Activated T-cell treated with anti-CD3 and anti-CD28 coated beads, Interleukin-2, amount 50 U/mL, for 4 hours (primary cell): ENCODE measurements at places on chromosomes 7 and 10. TPM values are rescaled to one million over a fixed set of nuclear protein-coding genes. Genes with fewer than 3 reads are reported as not detected.

RPP30 gene
- total RNA-seq, result 97.4 TPM

MLLT10 gene
- total RNA-seq, result 29.4 TPM

GPRIN2 gene
- not detected for total RNA-seq

PIK3CG gene
- total RNA-seq, result 12.7 TPM

TAS2R5 gene
- total RNA-seq, result 0.20 TPM

COL26A1 gene
- total RNA-seq, result not detected

GRCh38 chr7:8177109-8177933, 84.6 kb downstream of the ICA1 start:
- no peak for DNase-seq

GRCh38 chr10:131822692-131823245, 78.0 kb upstream of the PPP2R2D start:
- no peak for DNase-seq

- no peak for DNase-seq
These were observed 7.2 kb upstream of the C1GALT1 start for GRCh38 chr7:7175075-7175695.

GRCh38 chr7:24442170-24442777, 131.0 kb upstream of the PALS2 start:
- DNase-seq, result no peak

DNA sequence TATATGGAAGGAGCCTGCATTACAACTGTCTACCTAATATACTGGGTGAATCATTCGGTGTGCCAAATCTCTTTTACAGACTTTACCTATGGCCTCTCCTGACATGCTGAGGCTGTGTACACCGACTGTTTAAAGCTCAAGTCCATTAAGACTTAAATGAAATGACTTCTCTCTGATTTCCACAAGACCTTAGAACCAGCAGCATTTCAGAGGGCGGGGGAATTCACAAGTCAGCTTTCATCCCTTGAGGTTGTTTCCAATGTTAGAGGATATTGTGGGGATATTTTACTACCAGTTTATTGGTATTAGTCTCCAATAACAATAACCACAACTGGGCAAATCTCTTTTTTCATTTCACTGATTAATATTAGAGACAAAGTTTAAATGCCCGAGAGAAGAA, 87.1 kb upstream of the IKZF1 start:
- no peak for DNase-seq

- no peak for DNase-seq
These were observed 23.9 kb upstream of the MPP7 start for GRCh38 chr10:28326516-28327490.

GRCh38 chr10:50390302-50390701, 139.0 kb upstream of the ASAH2 start:
- DNase-seq, result no peak

- no peak for DNase-seq
These were observed 42.3 kb downstream of the CPEB3 start for GRCh38 chr10:92248566-92248965.

- DNase-seq, result no peak
These were observed 107.4 kb upstream of the KLF14 start for GRCh38 chr7:130841416-130841815.

DNA sequence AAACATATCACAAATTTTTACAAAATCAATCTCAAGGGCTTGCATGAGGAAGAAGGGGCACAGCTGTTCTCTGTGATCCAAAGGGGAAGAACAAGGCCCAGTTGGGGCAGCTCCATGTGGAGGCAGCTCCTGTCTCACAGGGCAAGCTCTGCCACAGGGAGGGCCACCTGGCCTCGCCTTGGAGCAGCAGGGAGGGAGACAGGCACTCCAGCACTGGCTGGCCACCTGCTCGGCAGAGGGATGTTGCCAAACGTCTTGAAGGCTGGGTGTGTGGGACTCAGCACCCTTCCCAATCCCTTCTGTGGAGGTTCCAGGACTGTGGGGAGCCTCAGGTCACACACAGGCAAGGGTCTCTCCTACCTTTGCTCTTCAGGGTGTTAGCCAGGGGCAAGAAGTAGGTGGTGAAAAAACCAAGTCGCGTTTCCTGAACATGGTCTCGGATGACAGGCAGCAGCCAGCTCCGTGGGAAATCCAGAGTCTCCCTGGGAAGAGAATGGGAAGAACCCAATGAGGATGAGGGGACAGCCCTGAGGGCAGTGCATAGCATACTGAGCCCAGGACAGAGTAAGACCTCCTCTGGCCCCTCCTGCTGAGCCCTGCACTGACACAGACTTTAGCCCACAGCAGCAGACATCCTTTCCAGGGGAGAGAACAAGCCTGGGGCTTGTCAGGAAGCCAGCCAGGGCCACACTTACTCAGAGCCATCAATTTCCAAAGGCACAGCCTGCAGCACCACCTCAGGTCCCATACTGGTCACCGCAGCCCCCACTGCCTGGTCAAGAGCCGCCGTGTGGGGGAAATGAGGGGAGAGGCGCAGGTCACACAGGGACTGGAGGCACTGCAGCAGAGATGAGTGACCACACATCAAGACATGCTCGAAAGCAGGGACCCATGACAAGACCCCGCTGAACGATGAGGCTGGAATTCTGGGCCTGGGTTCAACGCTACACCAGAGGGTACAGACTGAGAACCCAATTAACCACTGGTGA, 21.9 kb downstream of the RRP12 start:
- no peak for DNase-seq

DNA sequence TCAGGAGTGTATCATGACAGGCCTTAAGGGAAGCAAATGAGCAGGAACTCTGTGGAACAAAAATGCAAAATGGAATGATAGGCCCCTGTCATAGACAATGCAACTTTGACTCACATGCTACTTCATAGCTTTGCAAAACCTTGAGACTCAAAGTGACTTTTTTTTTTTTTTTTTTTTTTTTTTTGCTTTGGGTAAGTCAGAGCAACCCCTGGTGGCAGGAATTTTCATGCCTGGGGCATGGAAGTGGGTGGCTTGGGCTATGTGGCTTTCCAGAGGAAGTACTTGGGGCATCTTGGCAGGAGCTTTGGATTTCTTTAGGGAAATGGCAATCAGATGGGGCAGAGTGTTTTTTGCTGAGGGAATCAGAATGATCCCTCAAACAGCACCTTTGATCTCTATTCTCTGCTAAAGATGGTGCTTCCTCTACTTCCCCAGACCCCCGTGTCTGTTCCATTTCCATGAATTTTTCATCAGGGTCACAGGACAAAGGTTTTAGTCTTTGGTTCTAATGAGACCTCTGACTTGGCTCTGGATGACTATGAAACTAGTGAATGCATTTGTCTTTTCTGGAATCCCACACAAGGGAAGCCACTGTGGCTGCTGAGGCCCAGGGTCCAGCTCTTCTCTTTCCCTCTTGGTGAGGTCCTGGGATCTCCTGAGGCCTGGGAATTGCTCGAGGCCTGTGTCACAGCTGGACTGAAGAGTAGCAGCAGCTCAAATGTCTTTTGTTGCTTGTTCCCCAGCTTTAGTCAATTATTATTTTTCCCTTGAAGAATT, 62.8 kb downstream of the TACC2 start:
- DNase-seq, result no peak

DNA sequence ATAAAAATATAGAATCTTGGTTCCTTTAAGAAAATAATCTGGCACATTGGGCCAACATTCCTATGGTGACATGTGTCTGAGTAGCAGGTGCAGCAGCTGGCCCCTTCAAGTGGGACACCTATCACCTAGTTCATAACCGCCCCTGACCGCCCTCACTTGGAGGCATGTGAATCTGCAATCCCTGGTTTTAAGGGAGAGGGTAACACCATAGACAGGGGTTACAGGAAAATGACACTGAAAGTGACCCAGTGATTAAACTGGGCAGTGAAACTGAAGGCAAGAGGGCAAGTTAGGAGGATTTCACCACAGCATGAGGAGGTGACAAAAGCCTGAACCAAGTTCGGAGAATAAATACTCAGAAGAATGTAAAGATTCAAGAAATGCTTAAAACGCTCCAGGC, 1.1 kb downstream of the RSU1 start:
- DNase-seq, result no peak

DNA sequence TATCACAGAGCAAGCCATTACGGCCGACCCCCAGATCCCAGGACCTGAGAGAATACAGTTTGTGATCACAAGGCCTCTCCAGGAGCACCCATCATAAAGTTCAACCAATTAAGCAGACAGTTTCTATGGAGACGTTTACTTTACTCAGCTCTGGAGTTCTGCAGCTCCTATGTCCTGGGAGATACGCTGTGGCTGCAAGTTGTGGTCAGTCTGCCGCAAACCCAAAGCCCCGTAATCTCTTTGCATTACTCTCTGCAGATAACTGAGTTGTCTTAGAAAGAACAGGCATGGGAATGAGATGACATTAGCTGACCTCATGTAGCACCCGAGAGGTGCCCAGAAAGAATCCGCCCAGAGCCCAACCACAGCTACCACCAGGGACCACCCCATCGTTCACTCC, 305.1 kb downstream of the FGFR2 start:
- no peak for DNase-seq

- no peak for DNase-seq
These were observed 28.9 kb downstream of the PHYH start for GRCh38 chr10:13270877-13271551.

DNA sequence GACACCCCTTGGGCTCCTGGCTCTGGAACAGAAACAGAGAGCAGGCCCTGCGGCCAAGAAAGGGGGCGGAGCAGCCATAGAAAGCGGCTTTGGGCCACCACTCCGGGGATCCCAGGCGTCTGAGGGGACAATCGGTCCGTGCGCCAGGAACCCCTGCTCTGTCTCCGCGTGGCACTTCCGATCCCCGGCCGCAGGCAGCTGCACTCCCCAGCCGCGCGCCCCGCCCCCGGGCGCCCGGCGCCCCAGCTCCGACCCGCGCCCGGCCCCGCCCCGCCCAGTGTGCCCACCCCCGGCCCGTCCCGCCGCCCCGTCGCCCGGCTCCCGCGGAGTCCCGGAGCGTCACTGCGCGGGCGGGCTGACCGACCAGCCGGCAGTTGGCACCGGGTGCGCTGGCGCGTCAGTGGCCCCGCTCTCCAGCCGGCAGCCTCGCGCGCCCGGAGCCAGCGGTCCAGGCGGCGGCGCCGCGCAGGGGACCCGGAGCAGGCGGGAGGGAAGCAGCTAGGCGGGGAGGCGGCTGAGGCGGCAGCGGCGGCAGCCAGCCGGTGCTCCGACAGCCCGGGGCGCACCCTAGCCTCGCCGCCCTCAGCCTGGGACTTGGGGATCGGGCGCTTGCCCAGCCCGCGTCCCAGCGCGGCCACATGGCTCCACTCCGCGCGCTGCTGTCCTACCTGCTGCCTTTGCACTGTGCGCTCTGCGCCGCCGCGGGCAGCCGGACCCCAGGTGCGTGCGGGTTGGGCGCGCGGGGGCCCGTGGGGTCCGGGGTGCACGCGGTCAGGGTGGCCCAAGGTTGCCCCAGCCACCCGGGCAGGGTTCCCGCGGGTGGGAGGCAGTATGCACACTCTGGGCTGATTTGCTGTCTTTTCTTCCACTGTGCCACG, at the start of gene ADAMTS14:
Gene ADAMTS14, plus strand, starts transcription at position 342 of the 878 bp plus-strand sequence. Its CDS starts 297 bp downstream, at position 639.
- DNase-seq, result no peak

- DNase-seq, result no peak
These were observed 184.7 kb upstream of the KAT6B start for GRCh38 chr10:74641659-74642058.

- no peak for DNase-seq
These were observed 27.3 kb upstream of the SKAP2 start for GRCh38 chr7:26891400-26892350.

DNA sequence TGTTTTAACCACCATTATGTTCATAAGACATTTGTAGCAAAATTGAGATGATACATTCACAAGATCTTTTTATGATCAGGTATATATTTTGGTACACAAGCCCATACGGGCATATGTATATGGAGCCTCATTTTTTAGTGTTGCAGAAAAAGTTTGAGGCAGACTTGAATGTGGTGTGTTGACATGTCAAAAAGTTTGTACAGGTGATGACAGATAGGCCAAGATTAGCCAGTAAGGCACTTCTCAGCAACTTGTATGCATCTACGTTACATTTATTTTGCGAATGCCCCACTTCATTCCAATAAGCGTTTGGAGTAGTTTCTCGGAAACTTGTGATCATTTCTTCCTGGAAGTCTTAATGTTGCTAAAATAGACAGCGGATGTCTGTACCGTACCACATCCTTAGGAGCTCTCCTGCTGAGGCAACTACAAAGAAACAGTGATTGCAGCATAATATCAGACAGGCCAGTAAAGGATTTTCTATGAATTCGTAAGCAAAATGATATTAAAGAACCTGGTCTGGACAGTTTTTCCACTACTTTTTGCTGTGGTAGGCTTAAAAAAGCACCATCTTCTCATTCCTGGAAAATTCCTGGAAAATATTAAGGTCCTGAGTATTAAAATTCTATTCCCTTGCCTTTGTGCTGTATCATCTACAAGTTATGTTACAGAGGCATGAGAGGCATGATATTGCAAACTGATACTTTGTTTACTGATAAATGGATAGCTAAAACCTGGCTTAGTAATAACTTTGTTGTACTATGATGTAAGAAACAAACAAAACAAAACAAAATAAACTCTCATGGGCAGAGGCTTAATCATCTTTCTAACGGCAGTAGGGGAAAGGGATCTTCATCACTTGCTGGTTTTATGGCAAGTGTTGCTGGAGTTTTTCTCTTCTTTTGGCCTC, 153.6 kb downstream of the HDAC9 start:
- no peak for DNase-seq

DNA sequence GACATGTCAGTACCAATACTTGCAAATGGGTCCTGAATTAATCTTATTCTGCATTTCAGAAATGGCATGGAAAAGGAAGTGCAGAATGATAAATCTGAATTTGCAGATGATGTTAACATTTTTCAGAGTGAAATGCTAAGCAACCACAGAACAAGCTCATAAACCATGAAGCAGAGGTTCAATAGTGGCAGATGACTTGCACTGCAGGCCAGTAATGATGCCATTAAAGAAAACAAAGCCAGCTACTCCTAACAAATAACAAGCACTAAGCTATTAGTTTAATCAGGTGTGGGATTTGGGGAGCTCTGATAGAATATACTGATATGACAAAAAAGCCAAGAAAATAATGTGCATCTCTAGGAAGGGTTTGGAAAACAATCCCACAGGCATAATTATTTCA, 85.4 kb downstream of the FAM13C start:
- DNase-seq, result no peak

GRCh38 chr10:109924087-109924486, 776 bp upstream of the XPNPEP1 start:
- DNase-seq, result no peak

DNA sequence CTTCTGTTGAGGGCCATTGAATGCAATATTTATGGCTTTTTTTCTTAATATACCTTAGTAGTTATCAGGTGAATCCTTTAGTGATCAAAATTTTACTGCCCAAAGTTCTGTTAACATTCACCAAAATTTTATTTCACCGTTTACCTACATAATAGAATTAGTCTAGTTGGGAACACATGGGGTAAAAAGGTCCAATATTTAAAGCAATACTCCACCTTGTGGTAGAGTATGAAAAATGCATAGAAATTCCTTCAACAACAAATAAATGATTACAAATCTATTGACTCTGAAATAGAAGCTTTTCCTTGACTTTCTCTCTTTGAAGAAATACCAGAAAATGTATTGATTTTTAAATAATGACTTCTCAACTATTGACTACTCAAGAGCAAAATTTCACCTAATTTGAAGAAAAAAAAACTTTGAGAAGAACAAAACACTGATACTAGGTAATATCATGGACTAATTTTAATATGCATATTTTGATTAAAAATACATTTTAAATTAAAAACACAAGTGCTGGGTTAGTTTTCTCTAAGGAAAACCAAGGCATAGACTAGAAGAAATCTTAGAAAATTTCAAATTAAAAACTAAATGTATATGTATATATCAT, 43.3 kb downstream of the POLR1F start:
- no peak for DNase-seq
